AG09319 (cell line): ENCODE measurements at places on chromosomes 13 and 19.

GRCh38 chr19:11674067-11674492 lies 64.7 kb downstream of the ZNF823 start:
- DNase-seq: no peak

DNA sequence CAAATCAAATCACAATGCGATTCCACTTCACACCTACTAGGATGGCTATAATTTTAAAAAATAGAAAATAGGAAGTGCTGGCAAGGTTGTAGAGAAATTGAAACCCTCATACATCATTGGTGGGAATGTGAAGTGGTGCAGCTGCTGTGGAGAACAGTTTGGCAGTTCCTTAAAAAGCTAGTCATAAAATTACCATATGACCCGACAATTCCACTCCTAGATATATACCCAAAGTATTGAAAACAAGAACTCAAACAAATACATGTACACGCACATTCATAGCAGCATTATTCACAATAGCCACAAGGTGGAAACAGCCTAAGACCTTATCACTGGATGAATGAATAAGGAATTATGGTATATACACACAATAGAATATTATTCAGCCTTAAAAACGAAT lies 12.0 kb downstream of the HMGB1 start:
- DNase-seq: no peak

DNA sequence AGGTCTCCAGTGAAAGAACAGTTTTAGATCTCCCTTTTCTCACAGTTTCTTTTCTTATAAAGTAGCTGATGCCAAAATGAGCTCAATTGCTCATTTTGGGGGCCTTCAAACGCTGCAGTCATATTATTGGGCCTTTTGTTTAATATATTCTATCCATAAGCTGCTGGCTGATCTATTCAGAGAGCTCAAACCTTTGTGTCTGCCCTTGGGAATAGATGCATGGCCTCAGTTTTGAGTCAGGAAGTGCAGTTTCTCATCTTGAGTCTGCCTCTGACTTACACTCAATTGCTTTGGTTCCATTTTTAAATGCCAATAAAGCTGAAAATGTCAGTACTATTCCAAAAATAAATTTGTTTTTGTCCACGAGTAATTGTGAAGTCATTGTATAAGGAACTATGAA lies 468.9 kb downstream of the KLF12 start:
- no peak for DNase-seq

DNA sequence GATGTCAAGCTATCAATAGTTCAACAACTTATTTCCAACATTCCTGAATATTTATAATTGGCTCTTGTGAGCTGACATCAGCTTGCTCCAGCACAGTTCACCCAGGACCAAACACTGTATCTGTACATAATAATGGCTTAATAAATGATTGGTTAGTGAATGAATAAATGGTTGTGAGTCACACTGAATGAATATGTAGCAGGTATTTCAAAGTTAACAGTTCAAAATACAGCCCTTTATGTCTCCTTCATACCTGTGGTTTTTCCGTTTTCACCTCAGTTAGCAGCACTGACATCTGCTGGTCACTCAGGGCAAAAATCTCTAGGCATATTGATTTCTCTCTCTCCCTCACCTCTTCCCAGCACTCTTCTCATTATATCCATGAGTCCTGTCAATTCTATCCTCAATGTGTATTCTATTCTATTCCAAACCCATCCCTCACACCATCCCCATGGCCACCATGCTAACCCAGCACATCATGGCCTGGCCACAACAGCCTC lies 76.3 kb downstream of the PEG3 start:
- no peak for DNase-seq

- DNase-seq: no peak
These were observed 197.2 kb upstream of the CSNK1A1L start for GRCh38 chr13:37302686-37303085.

- no peak for DNase-seq
These were observed 773.4 kb upstream of the SLITRK1 start for GRCh38 chr13:84655677-84656076.

DNA sequence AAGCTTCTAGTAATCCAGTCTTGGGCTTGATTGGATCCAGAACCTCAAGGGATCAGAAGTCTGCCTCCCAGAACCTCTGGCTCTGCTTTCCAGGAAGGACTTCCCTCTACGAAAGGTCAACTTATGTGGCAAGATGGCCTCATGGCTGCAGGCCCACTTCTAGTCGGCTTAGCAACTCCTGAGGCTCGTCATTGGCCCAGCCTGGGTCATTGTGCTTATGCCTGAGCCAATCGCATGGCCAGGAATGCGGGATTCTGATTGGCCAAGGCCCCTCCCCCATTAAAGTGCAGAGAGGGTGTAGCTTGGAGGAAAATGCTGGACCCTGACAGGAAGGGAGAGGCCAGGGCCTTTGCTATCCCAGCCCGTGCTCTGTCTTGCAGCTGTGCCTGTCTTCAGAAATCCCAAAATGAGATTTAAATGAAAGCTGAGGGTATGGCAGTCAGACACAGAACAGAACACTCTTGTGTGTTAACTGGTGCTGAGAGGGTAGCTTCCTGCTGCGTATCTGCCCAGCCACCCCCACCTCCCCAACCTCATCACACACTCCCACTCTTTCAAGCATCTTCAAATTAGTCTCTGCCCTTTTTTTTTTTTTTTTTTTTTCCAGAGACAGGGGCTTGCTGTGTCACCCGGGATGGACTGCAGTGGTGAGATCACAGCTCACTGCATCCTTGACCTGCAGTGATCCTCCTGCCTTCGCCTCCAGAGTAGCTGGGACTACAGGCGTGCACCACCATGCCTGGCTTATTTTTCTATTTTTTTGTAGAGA lies 5.5 kb upstream of the CCNE1 start:
- peak; percentile 31 for DNase-seq

- no peak for DNase-seq
These were observed 7.7 kb downstream of the DPRX start for GRCh38 chr19:53639471-53639870.

- DNase-seq: no peak
These were observed 2.2 kb downstream of the ZNF787 start for GRCh38 chr19:56118666-56119581.

GRCh38 chr13:25840261-25840660 lies 211.6 kb downstream of the SHISA2 start:
- no peak for DNase-seq

DNA sequence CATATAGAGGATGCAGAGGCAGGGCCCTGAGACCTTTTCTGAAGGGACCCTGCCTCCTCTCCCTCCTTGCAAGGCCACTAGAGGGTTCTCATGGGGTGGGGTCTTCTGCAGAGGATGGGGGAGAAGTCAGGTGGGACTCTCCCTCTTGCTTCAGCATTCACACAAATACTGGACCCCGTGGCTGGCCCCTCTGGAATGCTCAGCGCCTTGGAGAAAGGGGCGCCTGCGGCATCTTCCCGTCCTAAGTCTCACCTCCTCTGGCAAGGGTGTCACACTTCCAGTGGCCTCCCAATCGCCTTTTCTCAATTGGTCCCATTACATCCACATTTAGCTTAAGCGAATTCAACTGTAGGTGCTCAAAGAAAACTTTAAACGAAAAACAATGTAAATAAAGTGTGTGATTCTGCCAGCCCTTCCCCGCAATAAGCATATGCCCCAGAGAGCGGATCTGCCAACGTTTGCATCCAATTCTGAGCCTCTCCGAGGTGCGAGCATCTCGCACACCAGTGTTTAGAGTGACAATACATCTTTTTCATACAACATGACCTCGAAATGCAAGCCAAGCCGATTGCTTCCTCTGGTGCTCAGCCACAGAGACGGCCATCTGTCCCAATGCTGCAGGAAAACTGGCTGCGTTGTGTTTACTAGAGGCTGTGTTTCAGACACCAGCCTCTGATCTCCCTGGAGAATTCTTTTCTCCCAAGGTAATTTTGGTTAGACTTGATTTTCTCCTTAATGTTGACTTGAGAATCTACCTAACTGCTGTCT lies 69.1 kb upstream of the WASF3 start:
- no peak for DNase-seq

- no peak for DNase-seq
These were observed 108.6 kb upstream of the DOCK9 start for GRCh38 chr13:99086267-99087097.

DNA sequence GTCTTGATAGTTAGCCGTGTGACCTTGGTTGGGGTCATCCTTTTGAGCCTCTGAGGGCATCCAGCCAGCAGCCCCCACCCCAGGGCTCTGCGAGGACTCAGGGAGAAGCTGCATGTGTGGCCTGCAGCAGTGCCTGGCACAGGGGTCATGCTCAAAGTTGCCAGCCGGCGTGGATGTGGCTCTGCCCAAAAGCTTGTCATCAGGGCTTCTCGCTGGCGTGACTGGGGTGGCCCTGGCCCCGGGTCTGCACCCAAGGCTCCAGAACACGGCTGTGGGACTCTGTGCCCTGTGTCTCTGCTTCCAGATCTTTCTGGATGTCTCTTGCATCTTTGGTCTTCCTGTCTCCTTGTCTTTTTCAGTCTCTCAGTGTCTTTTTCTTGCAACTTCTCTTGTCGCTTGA lies 90.9 kb downstream of the RYR1 start:
- DNase-seq: no peak

GRCh38 chr19:41288673-41289530 lies 21.1 kb upstream of the CCDC97 start:
- DNase-seq: no peak

- no peak for DNase-seq
These were observed 647 bp upstream of the KLF12 start for GRCh38 chr13:74134777-74135325.

DNA sequence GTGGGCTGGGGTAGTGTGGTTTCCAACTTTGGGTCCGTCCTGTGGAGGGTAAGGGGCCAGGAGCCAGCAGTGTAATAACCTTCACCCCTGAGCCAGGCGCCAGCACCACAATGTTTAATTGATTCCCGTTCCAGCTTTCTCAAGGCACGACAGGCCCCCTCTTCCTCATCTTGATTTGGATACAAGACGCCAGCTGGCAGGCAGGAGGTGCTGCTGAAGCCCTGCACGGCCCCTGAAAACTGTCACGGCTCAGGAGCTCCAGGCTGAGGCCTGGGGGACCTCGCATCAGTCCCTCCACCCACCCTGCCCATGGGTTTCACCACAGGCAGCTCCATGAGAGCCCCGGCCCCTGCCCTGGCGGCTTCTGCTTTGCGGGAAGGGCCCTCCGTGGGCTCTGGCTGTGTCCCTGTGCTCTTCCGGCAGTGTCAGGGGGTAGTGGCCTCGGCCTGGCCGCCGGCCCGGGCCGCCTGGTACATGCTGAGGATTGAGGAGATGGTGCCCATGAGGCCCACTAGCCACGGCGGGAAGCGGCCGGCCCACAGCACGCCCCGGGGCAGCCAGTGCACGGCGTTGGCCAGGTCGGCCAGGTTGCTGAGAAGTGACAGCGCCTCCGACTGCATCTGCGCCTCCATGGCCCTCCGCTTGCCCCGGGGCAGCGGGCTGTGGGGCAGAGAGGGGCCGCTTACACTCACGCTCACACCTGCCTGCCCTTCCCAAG lies 11.9 kb downstream of the PEX11G start:
- no peak for DNase-seq

GRCh38 chr13:101149735-101150384 lies 266.4 kb downstream of the NALCN start:
- peak; percentile 11 for DNase-seq

DNA sequence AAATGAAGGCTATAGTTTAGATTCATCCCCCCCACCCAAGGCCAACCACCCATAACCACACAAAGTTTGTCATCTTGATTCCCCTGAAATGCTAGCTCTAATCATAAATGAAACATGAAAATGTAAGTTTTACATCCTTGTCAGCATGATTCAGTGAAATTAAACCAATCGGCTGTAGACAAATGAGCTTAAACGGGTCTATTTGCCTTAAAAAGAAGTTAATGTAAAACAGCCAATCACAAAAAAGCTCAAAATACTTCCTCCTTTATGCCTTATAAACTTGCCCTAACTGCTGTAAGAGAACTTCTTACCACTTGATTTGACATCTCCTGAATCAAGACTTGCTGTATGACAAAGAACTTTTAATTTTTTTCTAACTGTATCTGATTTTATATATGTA lies 34.5 kb upstream of the MRI1 start:
- no peak for DNase-seq

DNA sequence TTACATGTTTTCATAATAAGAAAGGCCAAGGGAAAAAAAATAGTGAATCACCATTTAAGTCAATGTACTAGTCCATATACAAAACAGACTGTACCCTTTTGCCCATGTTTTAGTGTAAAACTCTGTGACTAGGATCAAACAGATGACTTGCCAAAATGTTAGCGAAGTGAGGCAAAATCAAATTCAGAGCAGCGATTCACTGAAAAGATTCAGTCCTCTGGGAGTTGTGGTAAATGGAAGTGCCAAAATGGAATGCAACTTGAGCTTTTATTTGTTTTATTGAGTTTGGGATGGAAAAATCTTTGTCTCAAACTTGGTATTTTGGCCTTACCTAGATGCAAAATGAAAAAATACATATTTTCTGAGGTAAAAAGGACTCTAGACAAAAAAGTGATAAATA lies 9.1 kb downstream of the CDADC1 start:
- DNase-seq: peak; percentile 35

DNA sequence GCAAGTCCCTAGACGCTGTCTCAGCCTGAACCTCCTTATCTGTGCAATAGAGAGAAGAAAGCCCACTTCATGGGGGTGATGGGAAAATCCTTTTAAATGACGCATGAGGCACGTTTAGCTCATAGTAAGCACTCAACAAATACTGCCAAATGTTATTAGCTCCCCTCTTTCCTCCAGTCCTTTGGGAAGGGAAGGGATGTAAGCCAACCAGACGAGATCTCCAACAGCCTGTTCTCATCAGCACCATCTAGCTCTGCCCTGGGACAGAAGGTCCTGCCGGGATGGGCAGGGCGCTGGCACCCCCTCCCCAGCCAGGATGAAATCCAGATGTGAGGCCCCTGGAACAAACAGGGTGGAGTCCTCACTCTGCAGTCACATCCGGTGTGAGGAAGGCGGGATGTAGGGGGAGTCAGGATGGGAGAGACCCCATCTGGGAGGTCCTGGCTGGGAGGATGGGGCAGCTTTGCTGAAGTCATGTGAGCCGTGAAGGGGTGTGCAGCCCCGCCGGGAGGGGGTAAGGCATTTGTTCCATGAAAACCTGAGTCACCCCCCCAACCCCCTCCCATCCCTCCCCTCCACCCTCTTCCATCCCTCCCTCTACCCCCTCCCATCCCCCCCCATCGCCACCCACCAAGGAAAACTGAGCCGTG lies 4.6 kb downstream of the S1PR2 start:
- peak; percentile 91 for DNase-seq

DNA sequence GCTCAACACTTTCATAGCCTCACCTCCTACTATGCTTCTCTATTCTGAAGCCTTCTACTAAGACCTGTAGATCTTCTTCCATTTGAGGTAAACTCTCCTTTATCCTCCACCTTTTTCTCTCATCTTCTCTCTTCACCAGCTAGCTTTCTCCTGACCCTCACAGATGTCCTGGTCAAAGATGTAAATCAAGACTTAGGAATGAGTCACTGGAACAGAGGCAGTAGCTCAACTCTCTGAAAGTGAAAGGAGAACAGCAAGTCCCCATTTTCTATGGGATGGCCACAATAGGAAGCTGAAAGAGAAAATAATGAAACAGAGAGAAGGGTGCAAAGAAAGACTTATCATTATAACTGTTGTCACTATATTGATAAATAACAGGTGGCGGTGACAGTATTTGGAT lies 86.1 kb upstream of the DOCK9 start:
- DNase-seq: no peak
